Activated naive CD4-positive, alpha-beta T cell (primary cell): ENCODE measurements at places on chromosomes 1 and 21.

DNA sequence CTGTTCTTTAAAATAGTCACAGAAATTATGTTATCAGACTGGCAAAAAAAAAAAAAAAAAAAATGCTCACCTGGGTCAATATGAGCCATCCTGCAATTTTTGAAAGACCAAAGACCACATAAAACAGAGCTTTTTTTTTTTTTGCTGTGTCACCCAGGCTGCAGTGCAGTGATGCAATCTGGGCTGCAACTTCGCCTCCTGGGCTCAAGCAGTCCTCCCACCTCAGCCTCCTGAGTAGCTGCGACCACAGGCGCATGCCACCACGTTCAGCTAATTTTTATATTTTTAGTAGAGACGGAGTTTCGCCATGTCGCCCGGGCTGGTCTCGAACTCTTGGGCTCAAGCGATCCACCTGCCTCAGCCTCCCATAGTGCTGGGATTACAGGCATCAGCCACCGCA is 62.8 kb downstream of the RGS13 start:
- DNase-seq, result no peak

GRCh38 chr21:37267269-37268185 is at the start of gene VPS26C:
Gene VPS26C (minus strand): TSS chr21:37267334. CDS start chr21:37267294, 40 bp downstream.
- DNase-seq, result peak; percentile 94

GRCh38 chr1:153312570-153313186 is at the start of gene PGLYRP3:
Gene PGLYRP3 (minus strand): TSS chr1:153312952. CDS start chr1:153310665, 2,287 bp downstream.
- DNase-seq, result no peak

GRCh38 chr1:156236164-156236563 is 5.8 kb upstream of the BGLAP start:
- no peak for DNase-seq

- no peak for DNase-seq
Measured at GRCh38 chr1:43687301-43688108, 19.8 kb upstream of the ST3GAL3 start.

DNA sequence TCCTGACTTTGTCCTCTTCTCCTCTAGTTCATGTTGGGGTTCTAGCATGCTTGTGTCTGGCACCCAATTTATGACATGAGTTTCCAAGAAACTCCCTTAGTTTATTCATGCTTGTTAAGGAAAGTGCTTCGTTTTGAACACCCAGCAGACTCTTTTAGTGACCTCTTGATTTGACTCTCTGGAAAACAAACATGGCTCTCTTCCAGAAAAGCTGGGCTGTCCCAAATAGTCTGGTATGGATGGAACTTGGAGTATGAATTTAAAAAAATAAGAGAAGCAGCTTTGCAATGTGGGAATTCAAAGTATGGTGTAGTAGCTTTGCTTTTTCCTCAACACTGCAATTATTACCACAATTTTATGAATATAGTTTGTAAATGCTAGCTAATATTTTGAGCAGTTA is 143.4 kb upstream of the C8B start:
- no peak for DNase-seq

DNA sequence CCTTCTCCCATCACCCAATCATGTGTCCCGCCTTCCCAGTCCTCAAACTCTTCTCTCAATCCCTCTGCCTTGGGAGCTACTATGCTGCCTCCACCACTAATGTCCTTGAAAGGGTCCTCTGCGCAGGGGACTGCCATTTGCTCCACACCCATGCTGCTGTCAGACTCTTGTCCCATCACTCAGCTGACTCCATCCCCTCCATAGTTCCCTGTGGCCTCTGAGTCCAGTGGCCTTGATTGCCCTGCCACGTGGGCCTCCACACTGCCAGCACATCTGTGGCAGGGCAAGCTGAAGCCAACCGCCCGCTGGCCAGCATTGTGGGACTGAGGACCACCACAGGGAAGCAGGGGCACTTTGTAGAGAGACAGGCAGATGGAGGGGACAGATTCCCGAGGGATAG is 1.3 kb upstream of the TNNT2 start:
- no peak for DNase-seq
